ENCODE measurements at places on chromosomes 2 and 18. TPM values are rescaled to one million over a fixed set of nuclear protein-coding genes. Genes with fewer than 3 reads are reported as not detected.

DNA sequence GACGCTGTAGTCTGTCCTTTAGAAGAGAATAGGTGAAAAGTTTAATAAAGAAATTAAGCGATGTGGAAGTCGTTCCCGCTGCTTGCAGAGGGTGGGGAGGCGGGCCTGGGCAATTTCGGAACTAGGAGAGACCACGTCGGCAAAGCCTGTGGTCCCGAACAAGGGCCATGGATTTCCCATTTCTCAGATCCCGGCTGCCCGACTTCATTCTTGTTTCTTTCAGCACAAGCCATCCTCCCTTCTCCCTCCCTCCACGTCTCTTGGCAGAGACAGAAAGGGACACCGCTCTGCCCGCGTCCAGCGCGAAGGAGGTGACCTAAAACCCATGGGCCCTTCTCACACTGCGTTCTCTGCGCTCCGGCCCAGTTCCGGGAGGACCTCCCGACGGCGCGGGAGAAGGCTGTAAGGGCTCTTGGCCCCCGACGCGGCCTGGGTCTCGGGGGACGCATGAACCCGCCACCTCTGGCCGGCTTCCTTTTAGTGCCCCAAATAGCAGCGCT lies 2.2 kb upstream of the BCL2L11 start:
- H3K4me1 ChIP-seq, result peaks cover 36% of the 10 kb centered on the region
- H3K36me3 ChIP-seq, result no peaks in the 10 kb centered on the region
- H3K27ac ChIP-seq, result no peak overlapping the region

The MOCOS gene
- polyA plus RNA-seq, result 0.07 TPM

GRCh38 chr2:209696836-209697711 lies 74.6 kb upstream of the UNC80 start:
- H3K36me3 ChIP-seq, result no peaks in the 10 kb centered on the region
- no peaks in the 10 kb centered on the region for H3K27me3 ChIP-seq
- H3K27ac ChIP-seq, result no peak overlapping the region
- H3K4me1 ChIP-seq, result no peaks in the 10 kb centered on the region

GRCh38 chr18:21112140-21112473 lies 494 bp upstream of the ROCK1 start:
- no peaks in the 10 kb centered on the region for H3K36me3 ChIP-seq
- H3K4me3 ChIP-seq, result peak overlapping the region; percentile 77
- H3K27me3 ChIP-seq, result no peaks in the 10 kb centered on the region

The TMEM37 gene
- polyA plus RNA-seq, result not detected

The SERPINB12 gene
- polyA plus RNA-seq, result not detected

DNA sequence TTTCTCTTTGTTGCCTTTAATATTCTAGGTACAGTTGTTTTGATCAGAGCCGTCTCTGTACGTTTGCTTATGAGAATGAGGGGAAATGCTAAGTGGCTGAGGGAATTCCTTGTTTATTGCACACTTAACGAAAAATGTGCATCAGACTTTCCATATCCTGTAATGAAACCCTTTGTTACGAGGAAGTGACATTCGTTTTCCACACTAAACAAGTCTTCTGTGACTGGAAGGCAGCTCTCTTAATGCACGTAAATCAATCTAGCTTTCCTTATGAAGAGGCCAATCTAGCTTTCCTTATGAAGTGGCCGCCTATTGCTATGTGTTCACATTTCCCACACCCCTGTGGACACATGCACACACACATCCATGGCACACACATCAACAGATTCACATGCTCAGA lies 186.2 kb downstream of the SNTG2 start:
- H3K27ac ChIP-seq, result no peak overlapping the region
- no peaks in the 10 kb centered on the region for H3K27me3 ChIP-seq
- H3K36me3 ChIP-seq, result no peaks in the 10 kb centered on the region
- H3K4me3 ChIP-seq, result no peak overlapping the region
- H3K4me1 ChIP-seq, result no peaks in the 10 kb centered on the region

- no peaks in the 10 kb centered on the region for H3K27me3 ChIP-seq
- no peak overlapping the region for H3K4me3 ChIP-seq
- no peak for DNase-seq
- no peak overlapping the region for H3K27ac ChIP-seq
- no peaks in the 10 kb centered on the region for H3K36me3 ChIP-seq
Observed at GRCh38 chr2:207258263-207258991, 92.7 kb upstream of the KLF7 start.

The C2orf66 gene
- polyA plus RNA-seq, result not detected

The CD8B2 gene
- 10.2 TPM for polyA plus RNA-seq

GRCh38 chr18:61602836-61603235 lies 269.6 kb downstream of the CDH20 start:
- no peak for DNase-seq
- H3K4me3 ChIP-seq, result no peak overlapping the region
- H3K27me3 ChIP-seq, result no peaks in the 10 kb centered on the region
- no peaks in the 10 kb centered on the region for H3K4me1 ChIP-seq
- no peak overlapping the region for H3K27ac ChIP-seq

DNA sequence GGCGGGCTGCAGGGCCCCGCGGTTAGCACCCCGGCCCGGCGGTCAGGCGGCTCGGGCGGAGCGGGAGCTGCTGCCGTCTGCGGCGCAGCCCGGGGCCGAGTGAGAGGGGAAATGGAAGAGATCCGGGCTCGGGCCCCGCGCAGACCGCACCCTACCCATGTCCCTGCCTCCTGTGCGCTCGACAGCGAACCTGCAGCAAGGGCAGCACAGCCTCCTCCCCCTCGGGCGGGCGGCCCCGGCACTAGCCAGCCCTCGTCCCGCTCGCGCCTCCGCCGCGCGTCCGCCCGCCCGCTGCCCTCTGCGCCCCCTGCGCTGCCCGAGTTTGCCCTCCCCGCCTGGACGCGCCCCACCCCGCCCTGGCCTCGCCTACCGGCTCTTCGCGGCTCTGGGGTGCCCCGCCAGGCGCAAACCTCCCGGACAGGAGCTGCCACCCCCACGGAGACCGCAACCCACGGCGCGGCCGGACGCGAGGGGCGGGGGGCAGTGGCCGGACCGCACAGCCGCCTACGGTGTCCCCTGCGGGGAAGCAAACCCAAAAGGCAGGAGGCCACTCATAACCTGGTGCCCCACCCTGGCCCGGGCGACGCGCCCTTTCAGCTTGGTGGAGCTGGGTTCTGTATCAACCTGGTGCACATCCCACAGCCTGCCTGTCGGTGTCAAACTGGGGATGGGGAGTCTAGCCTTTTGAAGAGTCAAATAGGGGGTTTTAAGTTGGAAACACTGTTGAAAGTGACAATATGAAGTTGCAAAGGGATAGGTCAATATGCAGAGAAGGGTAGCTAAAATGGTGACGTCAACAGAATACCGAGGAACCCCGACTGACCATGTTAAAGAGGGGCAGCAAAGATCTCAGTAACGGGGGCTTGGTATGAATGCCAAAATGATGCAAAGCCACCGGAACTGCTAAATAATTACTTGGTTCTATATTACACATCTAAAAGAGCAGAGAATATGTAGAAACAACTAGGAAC lies at the start of gene IHH:
Gene IHH, minus strand, starts transcription at position 101 of the 971 bp plus-strand sequence. CDS start 454 bp downstream, outside the sequence.
- H3K27ac ChIP-seq, result no peak within 1 kb of the TSS
- DNase-seq, result no peak
- H3K27me3 ChIP-seq, result peaks cover 36% of the 10 kb centered on the region
- no peaks in the 10 kb centered on the region for H3K36me3 ChIP-seq
- H3K4me3 ChIP-seq, result no peak within 1 kb of the TSS

Measured in CD8-positive, alpha-beta memory T cell (primary cell).